Spleen (tissue), 13 donors: ENCODE measurements at places on chromosomes 5 and 9.

DNA sequence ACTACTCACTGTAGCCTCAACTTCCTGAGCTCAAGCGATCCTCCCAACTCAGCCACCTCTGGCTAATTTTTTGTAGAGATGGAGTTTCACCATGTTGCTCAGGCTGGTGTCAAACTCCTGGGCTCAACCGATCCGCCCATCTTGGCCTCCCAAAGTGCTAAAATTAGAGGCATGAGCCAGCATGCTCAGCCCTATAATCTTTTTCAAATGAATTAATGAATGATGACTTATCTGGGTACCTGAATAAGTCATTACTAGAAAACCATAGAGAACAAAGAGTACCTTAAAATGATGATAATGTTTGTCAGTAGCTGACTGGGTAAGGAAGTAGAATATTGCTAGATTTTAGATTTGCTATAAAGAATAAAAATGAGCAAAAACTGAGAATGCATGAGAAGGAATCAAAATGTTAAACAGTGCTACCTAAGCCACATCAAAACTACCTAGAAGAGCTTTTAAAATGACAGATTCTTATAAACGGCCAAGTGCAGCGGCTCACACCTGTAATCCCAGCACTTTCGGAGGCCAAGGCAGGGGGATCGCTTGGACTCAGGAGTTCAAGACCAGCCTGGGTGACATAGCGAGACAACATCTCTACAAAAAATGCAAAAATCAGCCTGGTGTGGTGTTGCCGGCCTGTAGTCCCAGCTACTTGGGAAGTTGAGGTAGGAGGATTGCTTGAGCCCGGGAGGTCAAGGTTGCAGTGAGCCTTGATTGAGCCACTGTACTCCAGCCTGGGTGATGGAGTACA, 13.6 kb downstream of the FNBP1 start:
- no peak for DNase-seq

DNA sequence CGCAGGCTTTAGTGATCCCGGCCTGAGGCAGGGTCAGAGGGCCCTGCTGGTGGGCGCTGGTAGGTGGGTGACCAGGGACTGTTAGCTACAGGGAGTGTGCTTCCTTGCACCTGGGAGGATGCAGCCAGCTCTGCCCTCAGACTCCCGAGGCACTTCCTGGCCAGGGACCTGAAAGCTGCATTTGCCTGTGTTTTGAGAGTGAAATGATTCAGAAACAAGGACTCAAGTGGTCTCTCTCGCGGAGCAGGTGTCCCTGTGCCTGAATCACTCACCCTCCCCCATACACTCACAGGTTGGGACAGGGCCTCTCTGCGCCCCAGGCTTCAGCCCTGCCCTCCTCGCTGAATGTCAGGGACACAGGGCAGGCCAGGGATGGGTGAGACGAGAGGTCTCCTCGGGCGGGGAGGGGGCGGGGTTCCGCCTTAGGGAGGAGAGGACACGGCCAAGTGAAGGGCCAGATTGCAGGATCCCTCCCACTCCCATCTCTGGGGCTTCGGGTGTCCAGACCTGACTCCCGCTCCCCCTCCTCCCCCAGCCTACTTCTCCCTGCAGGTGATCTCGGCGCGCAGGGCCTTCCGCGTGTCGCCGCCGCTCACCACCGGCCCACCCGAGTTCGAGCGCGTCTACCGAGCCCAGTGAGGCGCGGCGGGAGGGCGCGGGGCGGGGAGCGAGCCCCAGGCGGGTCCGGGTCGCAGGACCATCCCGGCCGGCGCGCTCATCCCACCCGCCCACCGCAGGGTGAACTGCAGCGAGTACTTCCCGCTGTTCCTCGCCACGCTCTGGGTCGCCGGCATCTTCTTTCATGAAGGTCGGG, 1.5 kb downstream of the LTC4S start:
- peak; percentile 78 for DNase-seq

- no peak for DNase-seq
Measured at GRCh38 chr9:135980926-135981630, 19.9 kb upstream of the UBAC1 start.

DNA sequence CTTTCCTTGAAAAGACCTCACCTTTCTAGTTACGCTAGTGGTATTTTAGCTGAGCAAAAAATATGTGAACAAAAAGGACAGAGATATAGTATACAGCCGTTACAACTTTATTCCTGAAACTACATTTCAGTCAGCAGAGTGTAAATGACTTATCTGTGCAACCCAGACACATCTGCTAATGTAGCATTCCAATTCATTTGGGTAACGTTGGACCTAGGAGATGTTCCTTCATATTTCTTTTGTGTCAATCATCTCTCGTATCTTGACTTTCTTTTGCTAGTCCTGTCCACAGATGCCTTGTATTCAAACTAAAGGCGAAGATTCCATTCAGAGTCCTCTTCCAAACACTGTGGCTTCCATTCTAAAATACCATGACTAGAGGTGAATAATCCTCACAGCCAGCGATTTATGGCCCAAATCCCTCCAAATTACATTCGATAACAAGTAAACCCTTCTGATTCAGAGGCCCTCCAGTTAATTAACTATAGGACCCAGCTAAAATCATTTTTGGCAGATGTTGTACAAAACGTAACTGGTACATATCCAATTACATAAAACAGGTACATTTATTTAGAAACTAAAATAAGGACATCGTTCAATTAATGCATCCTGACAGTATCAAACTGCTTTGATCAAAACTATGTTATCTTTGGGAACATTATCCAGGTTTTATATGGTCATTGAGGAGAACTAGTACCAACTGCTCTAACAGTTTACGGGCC, 155.7 kb downstream of the DROSHA start:
- DNase-seq, result no peak

DNA sequence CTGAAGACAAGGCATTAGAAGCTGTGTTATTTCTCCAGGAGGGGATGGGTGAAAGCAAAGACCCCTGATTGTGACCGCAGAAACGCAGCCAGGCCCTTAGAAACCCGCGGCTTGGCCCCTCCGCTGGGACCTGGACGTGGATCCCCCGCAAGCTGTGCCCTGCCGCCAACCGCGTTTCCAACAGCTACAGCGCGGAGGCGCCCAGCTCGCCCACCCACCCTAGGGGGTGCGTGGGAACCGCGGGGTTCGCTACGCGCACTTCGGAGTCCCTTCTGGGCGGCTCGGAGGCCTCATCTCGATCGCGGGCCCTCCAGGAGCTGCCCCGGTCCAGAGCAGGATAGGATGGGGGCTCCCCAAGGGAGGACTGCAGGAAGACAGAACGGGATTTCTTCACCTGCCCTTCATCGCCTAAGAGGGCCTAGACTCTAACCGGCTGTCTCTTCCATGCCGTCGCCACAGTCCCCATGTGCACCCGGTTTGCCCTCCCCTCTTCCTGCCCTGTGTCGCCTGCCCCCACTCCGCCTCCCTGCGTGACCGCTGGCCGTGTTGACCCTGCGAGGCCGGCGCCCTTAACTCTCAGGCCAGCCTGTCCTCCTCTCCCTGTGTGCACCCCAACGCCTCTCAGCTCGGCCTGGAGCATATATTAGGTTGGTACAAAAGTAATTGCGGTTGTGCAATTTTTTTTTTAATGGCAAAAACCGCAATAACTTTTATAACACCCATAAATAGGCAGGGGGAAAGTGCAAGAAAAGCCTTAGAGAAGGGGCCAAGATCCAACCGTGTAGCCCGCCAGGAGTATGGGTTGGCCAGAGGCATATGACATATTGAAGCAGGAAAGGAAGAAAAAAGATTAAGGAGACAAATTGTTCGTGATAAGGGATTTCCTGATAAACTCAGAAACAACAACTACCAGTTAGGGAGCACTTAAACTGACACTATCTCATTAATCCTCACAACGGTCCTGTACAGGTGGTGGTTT, 68.1 kb upstream of the FREM1 start:
- DNase-seq, result peak; percentile 70
